Activated CD4-positive, alpha-beta T cell treated with anti-CD3 and anti-CD28 coated beads, Interleukin-2, amount 50 U/mL, for 16 hours (primary cell): ENCODE measurements at places on chromosomes 6 and 20.

GRCh38 chr20:19658137-19658536 is 99.9 kb upstream of the RIN2 start:
- no peak for DNase-seq

GRCh38 chr6:148757944-148758480 is 11.2 kb downstream of the UST start:
- peak; percentile 78 for DNase-seq

- DNase-seq, result no peak
Measured at GRCh38 chr20:39775110-39775509, 813.0 kb downstream of the DHX35 start.

GRCh38 chr6:13261464-13261994 is 66.8 kb downstream of the TBC1D7 start:
- DNase-seq, result no peak

- no peak for DNase-seq
Measured at GRCh38 chr6:22888163-22888752, 318.9 kb downstream of the HDGFL1 start.

- peak; percentile 37 for DNase-seq
Measured at GRCh38 chr6:142075516-142076101, 57.1 kb upstream of the GJE1 start.

- no peak for DNase-seq
Measured at GRCh38 chr20:9884666-9885065, 45.8 kb upstream of the PAK5 start.

GRCh38 chr6:80020381-80021120 is 16.1 kb downstream of the TTK start:
- DNase-seq, result no peak

DNA sequence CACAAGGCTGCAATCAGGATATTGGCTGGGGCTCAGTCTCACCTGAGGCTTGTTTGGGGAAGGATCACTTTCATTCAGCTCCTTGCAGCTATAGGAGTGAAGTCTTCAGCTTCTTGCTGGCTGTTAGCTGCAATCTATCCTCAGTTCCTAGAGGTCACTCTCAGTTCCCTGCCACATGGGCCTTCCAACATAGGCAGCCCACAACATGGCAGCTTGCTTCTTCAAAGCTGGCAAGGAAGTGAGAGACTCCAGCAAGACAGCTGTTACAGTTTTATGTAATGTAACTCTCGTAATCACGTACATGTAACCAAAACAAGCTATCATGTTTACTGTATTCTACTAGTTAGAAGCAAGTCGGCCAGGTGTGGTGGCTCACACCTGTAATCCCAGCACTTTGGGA is 226.9 kb downstream of the CDC5L start:
- no peak for DNase-seq

DNA sequence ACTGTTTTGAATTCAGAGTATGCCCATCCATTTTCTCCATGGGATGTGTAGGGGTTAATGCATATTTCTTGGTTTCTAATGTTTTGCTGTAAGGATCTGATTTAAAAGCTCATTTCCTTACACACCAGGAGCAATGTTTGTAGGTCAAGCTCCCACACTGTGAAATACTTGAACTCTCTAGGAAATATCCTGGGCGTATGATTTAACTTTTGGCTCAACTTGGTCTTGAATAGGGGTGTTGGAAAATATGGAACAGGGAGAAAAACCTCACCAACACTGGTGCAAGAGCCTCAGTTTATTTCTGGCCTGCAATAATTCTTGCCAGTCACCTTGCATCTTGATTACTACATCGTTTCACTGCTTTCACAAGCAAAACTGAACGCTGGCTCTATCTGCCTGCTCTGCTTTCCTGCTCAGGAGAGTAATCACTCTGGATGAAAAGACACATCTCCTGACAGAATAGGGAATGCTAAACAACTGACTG is 25.1 kb upstream of the RFPL4B start:
- no peak for DNase-seq
